ENCODE measurements at places on chromosomes 12 and 14.

DNA sequence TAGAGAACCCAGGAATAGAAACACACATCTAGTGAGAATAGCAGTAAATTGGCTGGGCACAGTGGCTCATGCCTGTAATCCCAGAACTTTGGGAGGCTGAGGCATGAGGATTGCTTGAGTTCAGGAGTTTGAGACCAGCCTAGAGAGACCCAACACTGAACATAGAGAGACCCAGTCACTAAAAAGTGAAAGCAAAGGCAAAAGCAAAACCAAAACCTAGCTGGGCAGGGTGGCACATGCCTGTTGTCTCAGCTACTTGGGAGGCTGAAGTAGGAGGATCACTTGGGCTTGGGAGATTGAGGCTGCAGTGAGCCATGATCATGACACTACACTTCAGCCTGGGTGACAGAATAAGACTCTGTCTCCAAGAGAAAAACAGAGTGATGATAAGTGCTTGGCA, 37.5 kb upstream of the MIS18BP1 start:
- DNase-seq = no peak

GRCh38 chr12:103279444-103279843, 216.3 kb downstream of the C12orf42 start:
- no peak for DNase-seq

GRCh38 chr14:75315144-75315543, 36.5 kb downstream of the FOS start:
- DNase-seq = no peak

- no peak for DNase-seq
Observed at GRCh38 chr12:7638064-7638759, 27.5 kb downstream of the APOBEC1 start.

DNA sequence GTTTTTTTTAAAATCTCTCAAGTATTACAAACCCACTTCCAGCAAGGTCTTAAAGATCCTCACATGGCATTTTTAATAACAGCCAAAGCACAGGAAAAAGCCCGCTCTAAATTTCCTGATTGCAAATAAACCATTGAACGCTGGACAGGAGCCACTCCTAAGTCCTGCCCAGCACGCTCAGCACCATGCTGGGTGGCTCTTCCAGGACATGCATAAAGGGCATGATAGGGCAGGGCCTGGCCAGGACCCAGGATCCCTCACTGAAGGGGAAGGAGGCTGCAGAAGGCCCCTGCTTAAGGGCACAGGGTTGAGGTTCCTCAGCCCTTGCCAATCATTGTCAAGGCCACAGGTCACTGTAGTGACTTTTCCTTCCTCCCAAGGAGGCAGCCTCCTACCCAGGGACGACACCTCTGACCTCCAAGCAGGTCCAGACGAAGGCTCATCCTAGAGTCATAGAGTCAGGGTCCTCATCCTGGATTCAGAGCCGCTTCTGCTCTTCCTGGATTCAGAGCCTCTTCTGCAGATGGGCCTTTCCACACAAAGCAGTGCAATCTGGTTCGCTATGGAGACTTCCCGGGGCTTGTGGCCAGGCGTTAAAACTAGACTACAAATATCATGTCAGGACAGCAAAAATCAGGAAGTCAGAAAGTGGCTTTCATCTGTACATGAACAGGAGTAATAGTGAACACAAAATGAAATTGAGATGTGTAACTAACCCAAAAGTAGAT, 123.8 kb downstream of the GCH1 start:
- no peak for DNase-seq

- no peak for DNase-seq
Observed at GRCh38 chr12:45674181-45674977, 55.1 kb upstream of the ARID2 start.

DNA sequence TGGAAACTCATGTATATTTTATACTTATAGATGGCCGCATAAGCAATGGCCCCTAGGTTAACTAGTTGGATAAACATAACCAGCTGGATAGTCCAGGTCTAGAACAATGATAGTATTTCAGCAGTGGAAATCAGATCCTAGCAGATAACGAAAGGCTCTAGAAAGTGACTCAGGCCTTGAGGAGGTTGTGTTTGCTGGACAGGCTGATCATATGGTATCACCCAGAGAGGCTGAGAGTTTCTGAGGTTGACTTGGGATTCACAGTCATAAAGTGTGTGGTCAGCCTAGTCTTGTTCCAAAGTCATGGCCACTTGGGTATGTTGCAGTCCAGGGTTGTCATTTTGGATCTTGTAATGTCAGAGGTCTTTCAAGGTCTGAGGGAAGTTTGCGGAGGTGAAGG, 16.8 kb downstream of the FLVCR2 start:
- DNase-seq = no peak

DNA sequence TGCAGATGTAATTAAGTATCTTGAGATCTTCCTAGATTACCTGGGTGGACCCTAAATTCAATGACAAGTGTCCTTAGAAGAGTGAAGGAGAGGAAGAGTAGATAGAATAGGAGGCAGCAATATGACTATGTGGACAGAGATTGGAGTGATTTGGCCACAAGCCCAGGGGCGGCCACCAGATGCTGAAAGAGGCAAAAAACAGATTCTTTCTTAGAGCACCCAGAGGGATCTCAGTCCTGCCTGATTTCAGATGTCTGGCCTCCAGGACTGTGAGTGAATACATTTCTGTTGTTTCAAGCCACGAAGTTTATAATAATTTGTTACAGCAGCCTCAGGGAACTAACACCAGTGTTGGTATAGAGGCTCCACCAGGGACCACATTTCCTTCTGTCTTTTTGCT, 67.3 kb downstream of the DACT1 start:
- DNase-seq = no peak

Measured in DMS 273 treated with DMSO at 0.1 percent for 48 hours (cell line).